ENCODE measurements at places on chromosomes 6 and 20. TPM values are rescaled to one million over a fixed set of nuclear protein-coding genes. Genes with fewer than 3 reads are reported as not detected.

GRCh38 chr6:106830930-106831329 lies 143.6 kb downstream of the CD24 start:
- no peak for DNase-seq

GRCh38 chr6:82554666-82555065 lies 191.0 kb downstream of the TPBG start:
- no peak for DNase-seq

GRCh38 chr20:41507436-41507835 lies 110.7 kb downstream of the CHD6 start:
- no peak for DNase-seq

DNA sequence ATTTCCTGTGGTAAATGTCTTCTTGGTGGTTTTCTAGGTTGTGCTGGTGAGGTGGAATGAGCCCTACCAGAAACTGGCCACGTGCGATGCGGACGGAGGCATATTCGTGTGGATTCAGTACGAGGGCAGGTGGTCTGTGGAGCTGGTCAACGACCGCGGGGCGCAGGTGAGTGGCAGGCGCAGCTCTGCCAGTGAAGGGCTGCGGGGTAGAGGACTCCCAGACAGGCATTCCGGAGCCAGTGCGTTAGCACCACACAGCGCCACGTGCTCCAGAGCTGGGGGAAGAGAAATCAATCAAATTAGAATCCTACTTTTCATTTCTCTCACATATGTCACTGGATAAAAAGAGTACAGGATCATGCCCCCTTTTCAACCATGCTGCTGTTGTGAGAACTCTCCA lies 100.8 kb downstream of the TULP4 start:
- DNase-seq, result no peak

DNA sequence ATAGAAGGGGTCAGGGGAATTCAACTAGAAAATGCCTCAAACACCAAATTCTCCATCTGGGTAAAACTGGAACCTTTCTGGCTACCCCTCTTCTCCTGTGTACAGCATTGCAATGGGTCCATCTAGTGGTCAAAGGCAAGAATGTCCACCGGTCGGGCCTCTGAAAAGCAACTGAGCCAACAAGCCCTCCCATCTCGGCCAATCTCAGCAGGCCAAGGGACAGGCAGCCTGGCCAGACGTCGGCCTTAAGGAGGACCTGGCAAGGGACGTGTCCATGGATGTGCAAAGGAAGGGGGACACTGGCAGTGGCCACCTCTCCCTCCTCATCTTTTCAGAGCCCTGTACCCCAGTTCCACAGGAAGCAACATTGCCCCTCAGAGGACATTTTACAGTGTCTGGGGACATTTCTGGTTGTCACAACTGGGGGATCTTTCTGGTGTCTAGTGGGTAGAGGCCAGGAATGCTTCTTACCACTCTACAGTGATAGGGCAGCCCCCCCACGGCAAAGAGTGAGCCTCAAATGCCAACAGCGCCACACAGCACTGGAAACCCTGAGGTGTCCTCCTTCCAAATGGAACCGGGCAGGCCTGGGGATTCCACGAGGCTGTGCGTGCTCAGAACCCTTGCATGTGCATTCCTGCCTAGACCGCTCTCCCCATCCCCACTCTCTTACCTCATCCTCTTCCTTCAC lies 99.8 kb upstream of the FOXA2 start:
- no peak for DNase-seq

GRCh38 chr6:7087066-7087465 lies 20.7 kb upstream of the RREB1 start:
- no peak for DNase-seq

DNA sequence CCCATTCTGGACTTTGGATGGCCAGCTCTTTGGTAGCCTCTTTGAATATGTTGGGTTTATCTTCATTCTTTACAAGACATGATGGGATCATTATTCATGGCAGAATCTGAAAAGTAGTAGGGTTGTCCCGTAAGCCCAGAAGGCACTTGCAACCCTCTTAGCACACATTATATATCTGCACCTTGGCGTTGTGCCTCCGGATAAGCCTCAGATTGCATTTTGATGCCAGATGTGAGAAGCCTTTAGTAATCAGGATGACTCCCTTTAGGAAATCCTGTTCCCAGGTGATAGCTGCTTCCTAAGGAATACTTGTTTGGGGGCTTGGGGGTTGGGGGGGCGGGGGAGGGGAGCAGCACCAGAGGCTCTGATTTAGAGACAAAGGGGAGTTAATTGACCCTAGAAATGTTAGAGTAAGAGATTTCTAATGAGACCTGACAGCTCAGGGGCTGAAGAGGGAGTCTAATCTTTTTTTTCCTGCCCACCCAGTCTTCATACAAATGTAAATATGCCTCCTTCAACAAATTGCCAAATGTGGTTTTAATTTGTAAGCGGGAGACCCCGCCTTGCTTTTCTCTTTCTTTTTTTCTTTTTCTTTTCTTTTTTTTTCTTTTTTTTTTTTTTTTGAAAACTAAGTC lies 55.1 kb downstream of the JAG1 start:
- DNase-seq, result no peak

DNA sequence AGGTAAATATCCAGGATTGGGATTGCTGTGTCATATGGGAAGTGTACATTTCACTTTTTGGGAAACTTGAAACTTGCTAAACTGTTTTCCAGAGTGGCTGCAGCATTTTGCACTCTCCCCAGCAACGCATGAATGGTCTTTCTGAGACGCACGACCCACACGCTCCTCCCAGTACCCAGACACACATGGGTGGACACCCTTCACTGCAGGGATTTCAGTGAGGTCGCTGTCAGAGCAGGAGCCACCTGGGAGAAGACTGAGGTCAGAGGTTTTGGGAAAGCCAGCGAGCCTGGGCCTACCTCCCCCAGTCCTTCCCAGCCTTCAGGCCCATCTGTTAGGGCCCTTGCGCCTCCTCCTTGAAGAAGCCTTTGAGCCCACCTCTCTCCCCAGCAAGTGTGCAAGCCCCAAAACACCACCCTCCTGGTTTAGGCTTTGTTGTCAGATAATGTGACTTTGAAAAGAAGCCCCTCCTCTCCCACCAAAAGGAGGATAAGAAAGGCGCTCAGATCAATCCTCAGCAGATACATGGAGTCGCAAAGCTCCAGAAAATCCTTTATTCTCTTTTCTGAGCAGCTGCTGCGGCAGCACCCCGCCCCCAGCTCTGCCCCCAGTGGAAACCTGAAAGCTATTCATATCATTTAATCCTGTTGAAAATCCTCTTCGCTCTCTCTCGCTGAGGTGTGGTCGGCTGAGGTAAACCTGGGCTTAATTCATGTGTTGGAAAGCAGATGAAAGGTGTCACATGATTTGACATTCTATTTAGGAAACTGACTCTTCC lies 12.7 kb upstream of the JAG1 start:
- no peak for DNase-seq

- no peak for DNase-seq
These were observed 566.6 kb upstream of the CITED2 start for GRCh38 chr6:139940741-139941729.

DNA sequence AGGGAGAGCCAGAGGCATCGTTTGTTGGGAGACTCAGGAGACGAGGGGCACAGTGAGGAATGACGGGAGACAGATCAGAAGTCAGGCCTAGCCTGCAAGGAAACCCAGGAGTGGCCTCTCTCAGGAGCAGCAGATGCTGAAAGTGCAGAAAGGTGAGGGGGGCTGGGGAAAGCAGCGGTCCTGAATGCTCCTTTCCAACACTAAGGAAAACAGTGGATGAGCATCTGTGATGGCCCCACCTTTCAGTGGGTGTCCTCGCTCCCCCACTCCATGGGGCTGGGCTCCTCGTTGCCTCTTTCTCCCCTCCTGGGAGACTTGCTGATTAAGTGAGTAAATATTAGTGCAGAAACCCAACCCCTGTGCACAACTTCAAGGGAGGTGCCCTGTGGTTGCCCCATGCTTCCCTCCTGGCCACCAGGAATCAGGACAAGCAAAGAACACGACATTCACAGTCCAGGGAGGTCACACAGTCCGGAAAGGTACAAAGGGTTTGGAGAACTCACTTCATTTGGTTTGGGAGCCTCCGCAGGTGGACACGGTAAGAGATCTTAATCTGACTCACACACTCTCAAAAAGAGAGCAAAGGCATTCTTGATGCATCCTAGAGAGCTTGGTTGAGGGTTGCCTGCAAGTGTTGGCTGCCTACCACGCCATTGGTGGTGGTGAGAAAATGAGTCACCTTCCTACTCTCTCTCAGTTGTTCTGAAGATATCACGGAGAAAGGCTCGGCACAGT lies 9.7 kb upstream of the BPIFB1 start:
- no peak for DNase-seq

GRCh38 chr6:135147637-135148592 lies 33.2 kb upstream of the MYB start:
- DNase-seq, result no peak

DNA sequence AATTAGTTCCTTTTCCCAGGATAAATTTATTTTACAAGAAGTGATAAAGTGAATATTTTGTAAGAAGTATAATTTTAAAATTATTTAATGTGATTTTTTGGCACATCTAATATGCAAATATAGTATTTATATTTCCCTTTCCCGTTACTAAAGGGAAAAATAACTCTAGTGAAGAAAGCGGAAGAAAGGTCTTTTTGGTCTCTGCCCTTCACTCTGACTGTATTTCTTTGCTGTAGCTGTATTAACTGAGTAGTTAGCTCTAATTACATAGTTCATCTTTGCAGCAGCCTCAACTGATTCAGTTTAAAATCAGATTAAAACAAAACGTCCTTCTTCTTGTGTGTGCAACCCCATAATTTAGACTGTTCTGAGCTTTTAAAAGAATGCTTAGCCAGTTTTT lies 57.4 kb upstream of the RNF144B start:
- no peak for DNase-seq

DNA sequence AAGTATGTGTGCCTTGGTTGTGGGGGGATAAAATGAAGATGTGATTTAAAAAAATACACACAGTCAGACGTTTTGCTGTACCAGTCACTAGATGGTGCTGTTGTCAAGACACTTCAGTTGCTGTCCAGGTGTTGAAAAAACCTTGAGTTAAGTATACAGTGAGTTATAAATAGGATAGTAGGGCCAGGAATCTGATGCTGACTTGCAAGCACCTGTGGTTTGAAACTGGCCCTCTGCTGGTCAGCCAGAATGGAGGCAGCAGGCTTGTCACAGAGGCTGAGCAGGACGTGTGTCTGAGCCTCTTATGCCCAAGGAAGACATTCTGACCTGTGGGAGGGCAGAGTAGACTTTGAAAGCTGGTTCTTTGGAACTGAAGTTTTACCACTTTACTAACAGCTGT lies 27.8 kb downstream of the RNF8 start:
- no peak for DNase-seq

DNA sequence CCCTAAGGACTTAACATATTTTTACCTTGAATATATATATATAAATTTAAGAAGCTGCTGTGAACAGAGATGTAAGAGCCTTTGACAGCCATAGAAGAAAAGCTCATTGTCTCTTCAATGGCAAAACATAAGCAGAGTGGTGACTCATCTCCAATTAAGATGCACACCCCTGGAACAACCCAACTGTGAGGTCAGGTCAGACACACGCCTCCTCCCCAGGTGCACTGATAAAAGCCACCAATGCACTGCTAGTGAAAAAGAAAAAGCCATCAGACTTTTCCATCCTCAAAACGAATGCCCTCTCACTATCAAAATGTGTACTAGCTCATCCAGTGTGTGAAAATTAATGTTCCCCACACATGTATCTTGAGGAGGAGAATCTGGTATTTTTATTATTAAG lies 100.1 kb downstream of the SMLR1 start:
- no peak for DNase-seq

- DNase-seq, result no peak
These were observed 7.7 kb downstream of the CYP21A2 start for GRCh38 chr6:32045811-32046449.

- DNase-seq, result no peak
These were observed 2.5 kb downstream of the NCOA7 start for GRCh38 chr6:125793280-125793679.

- DNase-seq, result no peak
These were observed 35.3 kb downstream of the TFAP2B start for GRCh38 chr6:50853939-50854338.

- no peak for DNase-seq
These were observed 15.7 kb downstream of the SASH1 start for GRCh38 chr6:148358196-148358785.

DNA sequence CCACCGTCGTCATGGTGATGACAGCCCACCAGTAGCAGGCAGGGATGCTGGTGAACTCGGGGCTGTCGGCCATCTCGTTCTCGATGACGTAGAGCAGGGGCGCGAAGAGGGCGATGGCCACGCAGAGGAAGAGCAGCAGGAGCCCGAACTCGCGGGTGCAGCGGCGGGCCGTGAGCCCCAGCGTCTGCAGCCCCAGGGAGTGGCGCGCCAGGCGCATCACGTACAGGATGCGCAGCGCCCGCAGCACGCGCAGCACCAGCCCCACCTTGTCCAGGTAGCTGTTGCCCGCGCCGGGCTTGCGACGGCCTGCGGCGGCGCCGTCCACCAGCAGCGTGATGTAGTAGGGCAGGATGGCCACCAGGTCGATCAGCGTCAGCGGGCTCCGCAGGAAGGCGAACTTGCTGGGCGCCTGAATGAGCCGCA lies 18.6 kb downstream of the KCNG1 start:
- DNase-seq, result no peak

- DNase-seq, result no peak
These were observed 13.9 kb upstream of the ATG5 start for GRCh38 chr6:106339334-106340029.

DNA sequence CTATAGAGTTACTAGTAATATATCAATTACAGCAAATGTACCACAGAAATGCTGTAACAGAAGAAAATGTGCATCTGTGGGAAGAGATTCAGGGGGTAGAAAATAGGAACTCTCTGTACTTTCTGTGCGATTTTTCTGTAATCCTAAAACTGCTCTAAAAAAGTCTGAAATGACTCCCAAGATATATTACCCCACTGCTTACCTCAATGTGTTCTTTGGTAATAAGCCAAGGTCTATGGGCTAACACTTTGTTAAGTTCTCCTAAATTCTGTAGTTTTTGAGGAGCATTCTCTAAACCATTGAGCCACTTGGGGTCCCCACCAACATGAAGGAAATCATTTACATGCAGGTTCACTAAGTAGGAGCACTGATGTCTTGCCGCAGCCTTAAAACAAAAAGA lies 94.4 kb downstream of the SESN1 start:
- no peak for DNase-seq

DNA sequence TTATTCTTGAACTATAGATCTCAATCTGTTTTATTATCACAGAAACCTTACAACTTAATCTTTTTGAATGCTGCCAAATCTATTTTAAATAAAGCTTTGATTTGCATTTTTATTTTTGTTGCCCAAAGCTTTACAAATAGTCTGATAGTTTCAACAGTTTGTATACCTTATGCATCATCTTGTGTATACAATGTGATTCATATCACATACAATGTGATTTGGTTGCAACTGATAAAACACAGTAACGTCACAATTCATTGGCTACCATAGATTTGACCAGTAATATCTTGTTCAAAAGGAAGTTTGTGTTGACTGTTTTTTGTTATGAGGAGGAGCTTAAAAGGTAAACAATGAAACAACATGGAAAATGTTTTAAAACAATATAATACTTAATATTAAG lies 110.9 kb downstream of the EYA4 start:
- no peak for DNase-seq

GRCh38 chr20:32533732-32534131 lies 51.4 kb downstream of the NOL4L start:
- no peak for DNase-seq

GRCh38 chr20:33345342-33345741 lies 56.0 kb downstream of the CDK5RAP1 start:
- DNase-seq, result no peak

The FAM209A gene
- not detected for total RNA-seq

The LST1 gene
- not detected for total RNA-seq

The RFX6 gene
- not detected for total RNA-seq

The NT5E gene
- total RNA-seq, result 5.1 TPM

The ZKSCAN3 gene
- 2.9 TPM for total RNA-seq

The ANKRD6 gene
- 7.4 TPM for total RNA-seq

The TMEM200A gene
- not detected for total RNA-seq

The NUP43 gene
- total RNA-seq, result 18.8 TPM
